ENCODE measurements at places on chromosomes 5 and 9.
A peak's percentile ranks its signal among the peaks of the same experiment; 100 is the strongest.

DNA sequence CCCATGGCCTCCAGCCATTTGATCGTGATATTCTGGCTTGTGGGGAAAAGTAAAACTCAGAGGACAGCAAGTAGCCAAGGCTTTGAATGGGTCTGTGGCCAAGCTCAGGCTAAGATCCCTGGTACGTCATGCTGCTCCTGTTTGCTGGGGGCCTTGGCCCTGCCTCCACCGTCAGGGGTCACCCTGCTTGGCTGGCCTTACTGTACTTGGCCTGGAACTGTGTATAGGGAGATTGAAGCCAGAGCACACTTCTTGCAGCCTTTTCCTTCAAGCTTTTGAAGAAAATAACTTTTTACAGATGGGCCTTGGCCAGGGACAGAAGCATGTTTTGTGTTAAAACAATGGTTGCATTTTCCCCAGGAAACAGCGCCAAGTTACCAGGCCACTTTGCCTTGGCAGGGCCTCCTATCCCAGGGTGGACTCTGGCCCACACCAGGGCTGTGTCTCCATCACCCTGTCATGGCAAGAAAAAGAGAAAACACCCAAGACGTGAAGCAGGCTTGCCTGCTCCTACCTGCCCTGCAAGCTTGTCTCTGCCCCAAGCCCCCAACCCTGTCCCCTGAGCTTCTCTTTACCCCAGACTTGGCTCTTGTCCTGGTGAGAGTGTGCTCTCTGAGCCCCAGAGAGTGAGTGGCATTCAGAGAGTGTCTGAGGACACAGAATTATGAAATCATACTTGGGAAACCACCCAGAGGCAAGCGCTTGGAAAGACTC lies 286.9 kb downstream of the GADD45G start:
- peak; percentile 62 for DNase-seq

DNA sequence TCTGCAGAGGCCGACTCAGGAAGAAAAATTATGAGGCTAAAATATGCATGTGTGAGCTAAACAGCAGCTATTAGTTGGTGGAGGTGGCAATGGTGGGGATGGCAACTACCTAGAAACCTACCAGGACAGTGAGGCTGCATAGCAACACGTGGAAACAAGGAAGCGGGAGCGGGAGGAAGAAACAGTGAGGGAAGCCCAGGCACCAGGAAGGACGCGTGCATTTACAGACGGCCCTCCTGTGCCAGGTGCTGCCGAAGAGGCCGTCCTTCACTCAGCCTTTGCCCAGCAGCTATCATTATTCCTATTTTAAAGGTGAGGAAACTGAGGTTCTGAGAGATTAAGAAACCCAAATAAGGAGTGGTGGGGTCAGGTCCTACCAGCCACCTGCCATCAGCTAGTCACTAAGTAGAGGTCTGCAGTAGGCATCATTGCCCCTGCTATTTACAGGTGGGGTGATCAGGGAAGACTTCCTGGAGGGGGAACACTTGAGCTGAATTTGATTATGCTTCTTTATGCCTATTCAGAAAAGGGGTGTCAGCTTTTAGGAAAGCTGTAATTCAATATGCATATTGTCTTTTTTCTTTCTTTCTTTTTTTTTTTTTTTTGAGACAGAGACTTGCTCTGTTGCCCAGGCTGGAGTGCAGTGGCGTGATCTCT lies 125.3 kb downstream of the CRB2 start:
- no peak for DNase-seq

DNA sequence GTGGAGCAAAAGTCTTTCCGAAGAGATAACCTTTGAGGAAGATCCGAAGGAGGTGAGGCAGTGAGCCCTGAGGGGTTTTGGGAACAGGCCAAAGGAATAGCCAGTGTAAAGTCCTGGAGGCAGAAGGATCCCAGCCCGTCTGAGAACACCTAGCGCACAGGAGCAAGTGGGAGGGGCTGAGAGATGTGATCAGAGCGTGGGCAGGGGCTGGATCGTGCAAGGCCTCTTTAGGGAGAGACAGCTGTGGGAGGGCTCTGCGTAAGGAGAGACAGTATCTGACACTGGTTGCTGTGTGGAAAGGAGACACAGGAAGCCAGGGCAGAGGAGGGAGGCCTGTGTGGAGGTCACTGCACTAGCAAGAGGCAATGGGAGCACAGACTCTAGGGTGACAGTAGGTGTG lies 68.2 kb downstream of the BARX1 start:
- no peak for DNase-seq

GRCh38 chr5:126778675-126779403 lies 1.9 kb downstream of the LMNB1 start:
- no peak for DNase-seq

Measured in putamen (tissue), 1 donor.